ENCODE measurements at places on chromosomes 3 and 15.
A peak's percentile ranks its signal among the peaks of the same experiment; 100 is the strongest.

DNA sequence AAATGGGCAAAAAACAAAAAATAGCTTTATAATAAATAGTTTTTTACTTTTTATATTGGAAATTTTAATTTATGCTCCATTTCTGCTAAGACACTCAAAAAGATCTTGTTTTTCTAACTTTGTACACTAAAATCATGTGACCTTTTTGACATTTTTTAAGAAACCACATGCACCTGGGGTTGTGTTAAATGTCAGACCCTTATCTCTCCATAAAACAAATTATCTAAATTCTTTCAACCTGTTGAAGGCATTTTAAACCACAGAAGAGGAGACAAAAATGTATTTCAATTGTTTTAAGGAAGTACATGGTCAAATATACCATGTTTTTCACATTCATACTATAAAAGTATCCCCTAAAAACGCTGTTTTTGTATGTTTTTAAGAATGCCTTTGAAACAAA, 29.2 kb downstream of the IFT80 start:
- DNase-seq, result no peak

- DNase-seq, result peak; percentile 48
Measured at GRCh38 chr15:68383161-68384074, 48.5 kb downstream of the ITGA11 start.

GRCh38 chr3:71299160-71299559, 284.4 kb downstream of the FOXP1 start:
- peak; percentile 41 for DNase-seq

DNA sequence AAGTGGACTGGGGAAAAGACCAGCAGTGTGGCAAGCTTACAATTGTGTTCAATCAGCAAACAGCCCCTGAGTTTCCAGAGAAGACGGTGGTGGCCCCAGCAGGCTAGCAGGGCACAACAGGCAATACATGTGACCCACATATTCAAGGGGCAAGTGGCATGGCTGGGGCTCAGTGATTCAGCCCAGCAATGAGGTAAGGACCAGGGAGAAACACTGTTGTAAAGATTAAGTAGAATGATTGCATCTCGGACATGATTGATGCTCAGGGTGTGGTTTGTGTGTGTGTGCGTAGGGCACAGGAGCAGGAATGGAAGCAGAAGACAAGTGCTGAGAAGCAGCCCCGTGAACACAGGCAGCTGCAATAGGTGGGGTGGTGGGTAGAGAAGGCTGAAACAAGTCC, 37.9 kb downstream of the KLHL6 start:
- no peak for DNase-seq

DNA sequence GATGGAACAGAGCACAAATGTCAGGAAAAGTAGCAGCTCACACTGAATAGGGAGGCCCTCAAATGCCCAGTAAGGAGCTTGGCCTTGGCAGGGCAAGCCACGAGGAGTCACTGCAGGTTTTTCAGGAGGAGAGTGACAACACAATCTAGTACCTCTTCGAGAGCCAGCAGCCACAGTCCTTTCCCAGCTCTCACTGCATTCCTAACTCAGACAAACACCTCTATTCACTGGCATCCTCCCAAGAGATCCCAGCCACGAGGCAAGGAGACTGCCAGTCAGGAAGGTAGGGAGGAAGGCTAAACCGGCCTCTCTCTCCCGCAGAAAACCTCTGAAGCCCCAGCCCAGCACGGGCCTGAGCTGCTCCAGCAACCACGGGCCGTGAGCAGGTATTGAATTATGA, 146.0 kb upstream of the SMAD3 start:
- DNase-seq, result no peak

DNA sequence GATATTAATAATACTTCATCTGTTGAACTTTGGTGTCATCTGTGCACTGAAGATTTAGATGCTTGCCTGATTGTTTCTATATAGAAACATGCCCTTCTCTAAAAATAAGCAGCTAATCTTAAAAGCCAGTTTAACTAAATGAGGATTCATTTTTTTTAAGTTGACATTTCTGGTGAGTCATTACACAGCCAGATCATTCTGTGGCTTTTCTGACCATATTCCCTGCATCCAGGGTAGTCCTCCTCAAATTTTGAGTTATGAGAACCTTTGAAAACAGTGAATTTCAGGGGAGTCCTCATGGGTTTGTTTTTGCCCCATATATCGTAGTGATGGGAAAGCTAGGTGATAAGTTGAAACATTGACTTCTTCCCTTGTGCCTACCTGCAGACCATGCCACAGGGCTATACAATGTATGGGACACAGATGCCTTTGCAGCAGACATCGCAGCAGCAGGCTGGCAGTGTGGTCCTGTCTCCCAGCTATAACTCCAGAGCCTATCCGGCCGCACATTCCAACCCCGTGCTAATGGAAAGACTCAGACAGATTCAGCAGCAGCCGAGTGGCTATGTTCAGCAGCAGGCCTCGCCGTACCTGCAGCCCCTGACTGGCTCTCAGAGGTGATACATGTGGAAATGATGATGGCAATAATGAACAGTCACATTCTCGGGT, 26.5 kb upstream of the P2RY12 start:
- no peak for DNase-seq

DNA sequence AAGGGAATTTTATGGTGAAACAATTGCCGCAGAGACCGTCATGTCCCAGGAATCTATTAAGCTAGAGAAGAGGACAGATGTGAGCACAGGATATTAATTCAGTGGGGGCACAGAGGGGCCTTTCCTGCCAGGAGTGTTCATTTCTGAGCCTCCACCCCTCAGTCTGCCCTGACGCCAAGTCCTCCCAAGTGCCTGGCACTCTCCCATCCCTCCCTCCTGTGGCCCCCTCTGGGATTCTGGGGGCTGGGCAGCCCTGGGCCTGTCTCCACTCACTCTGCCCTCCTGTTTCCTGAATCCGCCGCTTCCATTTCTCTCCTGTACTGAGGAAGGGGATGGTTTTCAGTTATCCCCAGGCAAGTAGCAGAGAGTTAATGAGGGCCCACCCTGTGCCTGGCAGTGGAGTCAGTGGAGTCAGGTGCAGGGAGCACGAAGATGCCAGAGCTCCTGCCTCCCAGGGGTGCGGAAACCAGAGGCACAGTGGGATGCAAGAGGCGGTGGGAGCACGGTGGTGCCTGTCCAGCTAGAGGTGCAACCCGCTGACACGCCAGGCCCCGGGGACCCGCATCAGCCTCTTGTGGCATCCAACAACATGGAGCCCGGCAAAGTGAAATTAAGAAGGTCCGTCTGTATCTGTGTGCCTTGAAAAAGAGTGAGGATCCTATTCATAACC, 212.5 kb downstream of the XXYLT1 start:
- DNase-seq, result no peak

GRCh38 chr15:92599394-92599970, 56.1 kb downstream of the FAM174B start:
- DNase-seq, result no peak

- no peak for DNase-seq
Measured at GRCh38 chr15:70589221-70589620, 174.1 kb downstream of the UACA start.

DNA sequence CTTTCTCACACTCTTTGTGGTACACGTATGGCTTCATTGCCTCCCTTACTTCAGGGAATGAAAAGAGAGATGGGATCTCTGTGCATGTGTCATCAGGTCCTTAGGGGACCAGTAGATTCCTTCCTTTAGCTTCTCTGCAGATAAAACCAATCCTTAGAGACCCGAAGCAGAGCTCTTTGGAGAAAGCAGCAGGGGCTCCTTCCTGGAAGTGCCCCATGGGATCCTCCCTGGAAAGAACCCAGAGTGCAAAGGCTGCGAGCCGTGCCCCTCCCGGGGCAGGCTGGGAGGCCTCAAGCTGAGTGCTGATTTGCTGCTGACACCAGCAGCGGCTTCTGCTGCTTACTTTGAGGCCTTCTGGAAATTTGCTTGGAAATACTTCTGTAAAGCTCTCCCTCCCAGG, 328.6 kb upstream of the RGMA start:
- DNase-seq, result no peak

DNA sequence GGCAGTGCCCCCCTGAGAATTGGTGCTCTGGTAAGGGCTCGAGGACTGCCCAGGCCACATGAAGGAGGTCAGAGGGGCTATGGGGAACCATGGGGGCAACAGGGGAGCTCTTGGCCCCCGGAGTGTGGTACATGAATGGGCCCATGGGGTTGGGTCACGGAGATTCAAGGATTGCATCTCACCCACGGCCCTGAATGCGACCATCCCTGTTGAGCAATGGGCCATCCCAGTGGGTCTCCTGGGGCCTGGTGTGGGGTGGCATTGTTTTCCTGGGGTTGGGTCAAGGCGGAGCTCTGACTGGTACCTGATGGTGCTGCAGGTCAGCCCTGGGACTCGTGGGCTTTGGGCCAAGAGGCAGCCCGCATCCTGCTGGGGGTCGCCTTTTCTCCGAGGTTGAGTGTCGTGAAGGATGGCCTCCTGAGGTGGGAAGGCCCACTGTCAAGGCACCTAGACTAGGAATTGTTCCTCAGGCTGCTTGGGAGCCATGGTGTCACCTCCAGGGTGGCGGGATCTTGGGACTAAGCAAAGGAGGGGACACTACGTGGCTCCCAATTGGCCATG, 198.3 kb downstream of the UBE3A start:
- DNase-seq, result no peak

GRCh38 chr15:89416339-89417183, 79.8 kb downstream of the RHCG start:
- peak; percentile 88 for DNase-seq
